ENCODE measurements at places on chromosomes 6 and 20. TPM values are rescaled to one million over a fixed set of nuclear protein-coding genes. Genes with fewer than 3 reads are reported as not detected.
A peak's percentile ranks its signal among the peaks of the same experiment; 100 is the strongest.

The PGC gene
- total RNA-seq, result not detected

DNA sequence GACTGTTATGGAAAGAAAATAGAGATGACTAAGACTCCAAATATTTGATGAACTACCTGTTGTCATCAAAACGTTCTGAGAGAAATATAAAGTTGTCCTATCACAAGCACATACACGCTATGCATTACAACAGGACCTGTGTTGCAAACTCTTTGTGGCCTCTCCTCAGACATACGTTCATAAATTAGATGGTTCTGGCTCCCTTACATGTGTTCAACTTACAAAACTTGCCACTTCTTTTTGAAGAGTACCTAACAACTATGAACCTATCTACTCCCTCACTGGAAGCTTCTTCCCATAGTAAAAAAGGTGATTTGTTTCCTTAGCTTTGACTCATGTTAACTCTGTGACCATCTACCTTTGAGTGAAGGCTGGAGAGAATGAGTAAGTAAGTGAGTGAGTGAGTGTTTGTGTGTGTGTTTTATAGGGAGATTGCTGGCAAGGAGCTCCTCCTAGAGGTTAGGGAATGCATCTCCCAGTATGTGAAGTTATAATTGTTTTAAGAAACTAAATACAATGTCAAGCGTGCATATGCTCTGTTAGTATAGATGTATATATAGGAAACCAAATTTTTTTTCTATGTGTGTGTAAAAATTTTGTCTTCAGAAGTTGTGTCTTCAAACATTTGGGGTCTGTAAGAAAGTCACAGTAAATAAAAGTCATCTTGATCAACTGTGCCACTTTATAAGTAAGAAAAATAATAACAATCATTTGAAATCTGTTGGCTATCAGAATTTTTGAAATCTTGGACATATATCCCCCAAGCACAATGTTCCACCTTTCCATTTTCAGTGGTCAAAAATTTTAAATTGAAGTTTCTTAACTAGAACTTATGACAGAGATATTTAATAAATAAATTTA lies 1211.1 kb upstream of the GJE1 start:
- no peak for DNase-seq

- DNase-seq, result peak; percentile 84
Observed at GRCh38 chr20:58306421-58307261, 2.9 kb upstream of the RAB22A start.

DNA sequence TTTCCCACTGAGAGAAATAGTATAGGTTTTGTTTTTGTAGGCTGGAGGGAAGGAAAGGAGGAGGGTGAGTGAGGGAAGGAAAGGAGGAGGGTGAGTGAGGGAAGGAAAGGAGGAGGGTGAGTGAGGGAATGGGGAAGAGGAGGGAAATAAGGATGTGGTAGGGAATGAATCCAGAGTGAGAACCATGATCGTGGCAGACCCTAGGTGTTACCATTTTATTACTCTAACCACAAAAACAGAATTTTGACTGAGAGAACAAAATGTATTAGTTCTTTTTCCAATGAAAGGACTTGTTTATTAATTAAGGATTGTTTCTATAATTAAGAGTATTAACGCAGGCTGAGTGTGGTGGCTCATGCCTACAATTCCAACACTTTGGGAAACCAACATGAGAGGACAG lies 16.4 kb downstream of the SSR1 start:
- no peak for DNase-seq

DNA sequence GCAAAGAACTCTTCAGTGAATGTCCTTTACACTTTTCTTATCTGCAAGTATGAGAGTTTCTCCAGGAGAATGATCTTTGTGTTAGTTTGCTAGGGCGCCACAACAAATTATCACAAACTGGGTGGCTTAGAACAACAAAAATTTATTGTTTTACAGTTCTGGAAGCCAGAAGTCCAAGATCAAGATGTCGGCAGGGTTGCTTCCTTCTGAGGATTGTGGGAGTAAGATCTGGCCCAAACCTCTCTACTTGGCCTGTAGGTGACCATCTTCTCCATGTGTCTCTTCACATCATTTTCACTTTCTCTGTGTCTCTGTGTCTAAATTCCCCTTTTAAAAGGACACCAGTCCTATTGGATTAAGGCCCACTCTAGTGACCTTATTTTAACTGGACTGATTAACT lies 103.0 kb downstream of the ADTRP start:
- no peak for DNase-seq

DNA sequence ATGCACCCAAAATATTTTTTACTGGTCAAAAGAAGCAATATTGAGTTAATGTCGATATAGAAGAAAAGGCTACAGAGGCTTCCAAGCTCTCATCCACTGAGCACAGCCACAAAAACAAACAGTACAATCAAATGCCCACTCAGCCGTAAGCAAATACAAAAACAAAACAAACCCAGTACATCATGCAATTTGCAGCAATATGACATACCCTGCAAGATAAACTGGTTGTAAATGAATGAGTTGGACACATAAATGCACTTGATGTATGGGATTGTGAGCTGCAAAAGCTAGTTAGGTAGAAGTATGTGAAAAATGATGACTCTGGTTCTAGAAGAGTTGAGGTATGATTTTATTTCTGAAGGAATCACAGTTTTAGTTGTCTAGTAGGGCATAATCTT lies 83.9 kb downstream of the SESN1 start:
- no peak for DNase-seq

DNA sequence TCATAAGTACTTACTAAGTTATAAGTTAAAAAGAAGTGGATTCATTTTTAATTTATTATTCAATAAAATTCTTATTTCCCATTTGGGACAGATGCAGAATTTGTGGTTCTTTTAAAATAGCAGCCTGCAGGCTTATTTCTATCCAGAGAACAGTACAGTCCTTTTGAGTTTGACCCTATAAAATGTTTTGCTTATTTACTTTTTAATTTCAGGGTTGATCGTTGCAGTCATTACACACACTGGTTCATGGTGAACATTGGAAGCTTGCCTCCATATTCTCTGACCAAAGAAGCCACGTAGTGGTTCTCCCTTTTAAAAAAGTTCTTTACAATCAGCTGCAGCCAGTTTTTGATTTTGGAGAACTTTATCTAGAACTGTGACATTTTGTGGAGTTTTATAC lies 122.9 kb upstream of the PDE7B start:
- no peak for DNase-seq
